ENCODE measurements at places on chromosomes 7 and 10.

- no peak for DNase-seq
Observed at GRCh38 chr7:20441346-20441745, 110.6 kb downstream of the ITGB8 start.

GRCh38 chr10:122287570-122287969, 16.5 kb downstream of the BTBD16 start:
- DNase-seq = no peak

- no peak for DNase-seq
Observed at GRCh38 chr10:15427843-15428414, 56.8 kb upstream of the FAM171A1 start.

DNA sequence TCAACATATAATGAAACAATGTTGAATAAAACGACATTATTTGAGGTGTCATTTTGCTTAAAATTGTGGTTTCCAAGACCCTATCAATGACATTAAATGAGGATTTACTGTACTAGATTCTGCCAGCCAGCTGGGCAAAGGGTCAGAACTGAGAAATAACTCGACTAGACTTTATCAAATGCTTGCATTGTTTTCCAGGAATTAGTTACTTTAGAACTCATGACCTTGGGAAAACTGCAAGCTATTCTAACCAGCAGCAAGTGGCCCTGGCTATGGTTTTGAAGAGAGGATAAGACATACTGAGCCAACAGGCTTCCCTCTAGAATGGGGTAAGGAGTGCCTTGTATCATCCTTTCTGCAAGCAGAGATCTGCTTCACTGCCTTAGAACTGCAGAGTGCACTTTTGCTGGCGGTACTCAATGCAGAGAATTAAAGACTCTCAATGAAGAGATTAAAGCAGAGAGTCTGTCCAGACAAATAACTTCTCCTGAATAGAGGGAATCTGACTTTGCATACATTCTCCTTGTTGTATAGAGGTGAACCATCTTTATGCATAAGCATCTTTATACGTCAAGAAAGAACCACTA, 281.5 kb downstream of the ARL4A start:
- DNase-seq = no peak

DNA sequence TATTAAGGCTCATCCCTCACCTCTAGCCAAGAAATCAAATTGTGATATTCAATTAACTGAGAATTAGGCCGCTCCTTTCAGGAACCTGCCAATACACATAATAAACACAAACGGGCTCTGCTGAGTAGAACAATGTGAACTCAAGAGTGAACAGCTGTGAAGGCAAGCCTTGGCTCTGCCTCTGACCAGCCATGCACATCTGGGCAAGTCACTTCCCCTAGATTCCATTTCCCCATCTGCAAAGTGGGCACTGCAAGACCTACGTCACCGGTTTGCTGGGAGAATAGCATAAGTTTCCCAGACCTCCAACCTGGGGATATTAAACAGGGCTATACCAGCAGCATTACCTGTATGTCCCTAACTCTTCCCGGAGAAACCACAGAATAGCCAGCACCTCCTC, 355.2 kb downstream of the TNS3 start:
- no peak for DNase-seq

- peak; percentile 39 for DNase-seq
Observed at GRCh38 chr7:99141841-99142726, 1.8 kb downstream of the SMURF1 start.

DNA sequence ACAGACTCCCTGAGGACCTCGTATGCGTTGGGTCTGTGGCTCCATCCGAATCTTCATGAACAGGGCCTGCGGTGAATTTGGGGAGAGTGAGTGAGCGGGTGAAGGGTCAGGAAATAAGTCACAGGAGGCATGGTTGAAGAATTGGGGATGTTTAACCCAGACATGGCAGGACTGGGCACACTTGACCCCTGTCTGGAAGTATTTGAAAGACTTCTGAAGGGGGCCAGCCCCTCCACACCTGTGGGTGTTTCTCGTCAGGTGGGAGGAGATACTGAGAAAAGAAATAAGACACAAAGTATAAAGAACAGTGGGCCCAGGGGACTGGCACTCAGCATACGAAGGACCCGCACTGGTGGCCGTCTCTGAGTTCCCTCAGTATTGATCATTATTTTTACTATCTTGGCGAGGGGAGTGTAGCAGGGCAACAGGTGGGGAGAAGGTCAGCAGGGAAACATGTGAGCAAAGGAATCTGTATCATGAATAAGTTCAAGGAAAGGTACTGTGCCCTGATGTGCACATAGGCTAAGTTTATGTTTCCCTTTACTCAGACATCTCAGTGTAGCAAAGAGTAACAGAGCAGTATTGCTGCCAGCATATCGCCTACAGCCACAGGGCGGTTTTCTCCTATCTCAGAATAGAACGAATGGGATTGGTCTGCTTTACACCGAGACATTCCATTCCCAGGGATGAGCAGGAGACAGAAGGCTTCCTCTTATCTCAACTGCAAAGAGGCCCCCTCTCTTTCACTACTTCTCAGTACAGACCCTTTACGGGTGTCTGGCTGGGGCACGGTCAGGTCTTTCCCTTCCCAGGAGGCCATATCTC, 38.2 kb upstream of the PFKFB3 start:
- no peak for DNase-seq

DNA sequence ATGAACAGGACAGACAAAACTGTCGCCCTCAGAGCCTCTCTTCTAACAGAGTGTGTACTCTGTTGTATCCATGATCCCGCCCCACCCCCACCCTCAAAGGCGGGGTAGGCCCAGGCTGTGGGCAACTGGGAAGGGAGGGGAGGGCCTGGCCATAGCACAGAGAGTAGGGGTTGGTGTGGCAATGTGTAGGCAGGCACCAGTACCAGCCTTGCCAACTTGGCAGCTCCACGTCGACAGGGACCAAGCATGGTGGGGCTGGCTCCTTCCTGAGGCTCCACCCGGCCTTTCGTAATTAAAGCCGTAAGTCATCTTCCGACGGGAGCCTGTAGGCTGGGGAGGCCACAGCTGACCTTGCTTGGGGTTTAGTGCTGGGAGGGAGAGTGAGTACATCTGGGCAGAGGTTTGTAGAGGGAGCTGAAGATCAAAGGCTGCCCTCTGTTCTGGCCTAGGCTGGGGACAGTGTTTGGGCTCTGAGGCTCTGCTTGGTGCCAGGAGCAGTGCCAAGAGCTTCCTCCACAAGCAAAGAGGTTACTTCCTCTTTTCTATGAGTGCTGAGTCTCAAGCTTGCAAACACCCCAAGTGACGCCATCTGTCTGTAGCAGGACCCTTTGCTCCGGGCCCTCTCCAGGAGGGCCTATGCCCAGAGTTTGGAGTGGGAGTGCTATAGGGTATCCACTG, 121.6 kb downstream of the C10orf105 start:
- no peak for DNase-seq

DNA sequence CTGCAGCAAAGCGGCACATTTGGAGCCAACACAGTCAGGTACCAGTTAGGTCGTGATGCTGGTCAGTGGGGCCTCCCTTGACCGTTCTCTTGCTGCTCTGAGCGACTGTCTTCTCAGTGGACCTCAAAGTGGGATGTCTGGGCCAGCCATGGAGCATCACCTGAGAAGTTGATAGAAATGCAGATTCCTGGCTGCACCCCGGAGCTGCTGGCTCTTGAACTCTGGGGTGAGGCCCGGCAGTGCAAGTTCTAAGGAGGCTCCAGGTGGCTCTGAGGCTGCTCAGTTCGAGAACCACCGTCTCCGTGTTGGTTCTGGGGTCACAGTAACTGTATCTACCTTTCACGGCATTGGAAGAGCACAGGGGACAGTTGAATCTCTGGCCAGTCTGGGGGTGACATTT, 147.5 kb downstream of the WDR37 start:
- no peak for DNase-seq

- no peak for DNase-seq
Observed at GRCh38 chr10:95354110-95354509, 63.3 kb upstream of the PDLIM1 start.

Data from stimulated activated CD8-positive, alpha-beta memory T cell treated with anti-CD3 and anti-CD28 coated beads, Interleukin-7, amount 100 ng/mL, for 1 hour (primary cell).